ENCODE measurements at places on chromosomes 16 and 17. TPM values are rescaled to one million over a fixed set of nuclear protein-coding genes. Genes with fewer than 3 reads are reported as not detected.

Gene OR1F1
- total RNA-seq: not detected

Gene MYH2
- not detected for total RNA-seq

Gene CDRT15
- not detected for total RNA-seq

Gene IL4R
- 104 TPM for total RNA-seq

Gene KRT36
- not detected for total RNA-seq

Gene DDX19B
- 43.8 TPM for total RNA-seq

Gene KRTAP1-5
- total RNA-seq: not detected

Gene RHBDL1
- total RNA-seq: 4.1 TPM

Gene XPO6
- 272 TPM for total RNA-seq

Gene CNEP1R1
- 17.4 TPM for total RNA-seq

Gene PRCD
- 10.7 TPM for total RNA-seq

Gene EPX
- total RNA-seq: not detected

Gene LAT
- total RNA-seq: 10.5 TPM

Gene ASGR1
- 0.88 TPM for total RNA-seq

Gene CARD14
- total RNA-seq: 1.1 TPM

Gene PTGES3L
- total RNA-seq: 5.5 TPM

Gene SERPINF2
- 9.6 TPM for total RNA-seq

Gene KCNJ16
- not detected for total RNA-seq

Gene DNASE1L2
- 2.0 TPM for total RNA-seq

Gene TPSG1
- 22.6 TPM for total RNA-seq

Gene MYH1
- not detected for total RNA-seq

Gene KRTAP2-2
- total RNA-seq: not detected

Gene ACSM5
- 5.0 TPM for total RNA-seq

Gene INCA1
- total RNA-seq: 2.4 TPM

Gene CFAP97D1
- not detected for total RNA-seq

Gene TAF15
- total RNA-seq: 88.4 TPM

Gene CCL16
- total RNA-seq: not detected

Gene SDR42E2
- total RNA-seq: not detected

Gene ZNF385C
- 0.53 TPM for total RNA-seq

Gene EPN3
- 3.0 TPM for total RNA-seq

Gene ADORA2B
- total RNA-seq: 9.9 TPM

Gene LGALS9C
- 47.3 TPM for total RNA-seq

Gene CCL17
- not detected for total RNA-seq

Gene NHLRC4
- total RNA-seq: 1.2 TPM

Gene MAP1LC3B
- 38.0 TPM for total RNA-seq

Gene RNU2-1
- not detected for total RNA-seq

Gene ZNF423
- 4.8 TPM for total RNA-seq

Gene CDC27
- 29.9 TPM for total RNA-seq

Gene TNFRSF17
- not detected for total RNA-seq

Gene EFCAB5
- total RNA-seq: 5.8 TPM

Gene ACAP1
- 15.6 TPM for total RNA-seq

Gene C16orf46
- total RNA-seq: not detected

Gene SOX9
- total RNA-seq: 40.0 TPM

Gene ST6GALNAC2
- total RNA-seq: 2.5 TPM

Gene CD68
- total RNA-seq: 140 TPM

Gene NDRG4
- total RNA-seq: not detected

Gene TP53
- 23.7 TPM for total RNA-seq

Gene ITGA2B
- total RNA-seq: not detected

All from Peyer's patch (tissue), 4 donors.